ENCODE measurements at places on chromosomes 5 and 9.
A peak's percentile ranks its signal among the peaks of the same experiment; 100 is the strongest.

DNA sequence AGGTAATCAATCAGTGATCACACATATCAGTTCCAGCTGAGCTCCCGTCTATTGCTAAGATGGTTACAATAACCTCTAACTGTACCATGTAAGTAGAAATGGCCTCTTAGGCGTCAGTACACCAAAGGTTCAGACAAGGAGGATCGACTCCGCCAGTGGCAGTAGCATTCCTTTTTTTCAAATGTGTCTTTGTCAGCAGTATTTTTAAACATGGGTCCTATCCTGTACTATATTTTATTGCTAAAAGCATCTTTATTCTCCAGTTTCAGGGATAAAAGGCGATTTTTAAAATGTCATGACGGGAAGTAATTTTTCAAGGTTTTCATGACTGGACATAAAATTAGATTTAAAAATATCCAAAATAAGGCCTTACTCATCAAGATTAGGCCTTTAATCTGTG lies 64.8 kb upstream of the TBCA start:
- no peak for DNase-seq

DNA sequence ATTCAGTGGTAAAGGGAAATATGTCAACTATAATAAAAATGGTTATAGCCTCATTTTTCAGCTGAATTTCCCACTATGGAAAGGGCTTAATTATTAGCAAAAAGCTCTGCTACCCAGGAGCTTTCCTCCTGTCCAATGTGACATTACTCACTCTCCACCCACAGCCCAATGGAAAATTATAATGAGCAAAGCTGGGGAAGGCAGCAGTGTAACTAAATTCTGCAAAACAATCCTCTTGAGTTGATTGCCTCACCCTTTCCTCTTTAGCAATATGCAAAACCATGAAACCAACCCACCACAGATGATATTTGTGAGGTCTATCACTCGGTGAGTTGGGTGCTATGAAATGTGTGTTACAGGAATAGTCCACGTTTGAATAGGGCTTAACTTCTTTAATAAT lies 14.0 kb upstream of the PLPPR1 start:
- DNase-seq, result no peak

GRCh38 chr5:38607396-38607795 lies 51.0 kb upstream of the LIFR start:
- peak; percentile 41 for DNase-seq

- DNase-seq, result no peak
Observed at GRCh38 chr9:134230942-134231325, 66.6 kb upstream of the RNU6ATAC start.

DNA sequence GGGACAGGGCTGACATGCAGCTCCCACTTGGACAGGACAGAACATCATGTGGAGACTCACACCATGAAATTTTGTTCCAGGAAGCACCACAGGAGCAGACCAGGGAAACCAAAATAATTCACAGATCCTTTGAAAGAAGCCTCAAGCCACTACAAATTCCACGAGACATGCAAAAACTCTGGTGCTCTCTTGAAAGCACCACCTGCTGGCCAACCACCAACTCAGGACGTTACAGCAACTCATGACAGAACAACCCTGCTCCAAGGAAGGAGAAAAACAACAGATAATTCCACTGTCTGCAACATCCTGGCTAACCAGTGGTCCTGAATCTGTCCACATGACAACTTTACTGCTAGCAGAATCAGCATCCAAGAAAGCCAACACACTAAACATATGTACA lies 516.0 kb downstream of the SPATA31D1 start:
- peak; percentile 15 for DNase-seq

- no peak for DNase-seq
Observed at GRCh38 chr5:158832096-158832685, 267.5 kb downstream of the EBF1 start.

- peak; percentile 68 for DNase-seq
Observed at GRCh38 chr5:168076561-168076991, 214.9 kb upstream of the WWC1 start.

DNA sequence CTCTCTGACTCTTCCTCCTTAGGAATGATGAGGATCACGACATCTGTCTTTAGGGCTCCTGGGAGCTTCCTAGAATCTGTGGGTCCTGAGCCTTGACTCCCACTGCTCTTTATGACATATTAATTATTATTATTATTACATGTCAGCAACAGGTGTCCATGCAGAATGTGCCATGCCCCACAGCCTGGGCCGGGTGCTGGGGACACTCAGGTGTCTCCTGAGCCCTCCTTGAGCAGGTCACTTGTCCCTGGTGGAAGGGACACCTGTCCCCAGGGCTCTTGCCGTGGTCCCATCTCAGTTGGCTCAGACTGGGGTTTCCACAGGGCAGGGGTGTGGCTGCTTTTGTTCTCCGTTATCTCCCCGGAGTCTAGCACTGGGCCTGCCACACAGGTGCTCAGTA lies 34.2 kb downstream of the PTGES start:
- DNase-seq, result no peak

DNA sequence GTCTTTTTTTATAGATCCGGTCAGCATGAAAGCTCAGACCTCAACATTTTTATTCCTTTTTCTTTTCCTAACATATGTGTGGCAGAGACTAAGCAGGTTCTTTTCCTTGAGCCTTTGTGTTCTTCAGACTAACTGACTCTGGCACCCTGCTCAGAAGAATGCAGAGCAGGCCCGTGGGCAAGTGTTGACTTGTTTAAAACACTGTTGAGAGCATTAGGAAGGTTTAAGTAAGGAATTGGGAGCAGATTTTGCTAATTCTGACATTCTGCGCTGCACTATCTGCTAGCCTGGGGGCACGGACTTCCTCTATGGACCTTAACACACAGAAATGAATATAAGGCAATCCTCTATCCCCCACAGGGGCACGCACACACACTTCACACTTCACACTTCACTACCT lies 182.5 kb upstream of the PIK3R1 start:
- DNase-seq, result no peak

DNA sequence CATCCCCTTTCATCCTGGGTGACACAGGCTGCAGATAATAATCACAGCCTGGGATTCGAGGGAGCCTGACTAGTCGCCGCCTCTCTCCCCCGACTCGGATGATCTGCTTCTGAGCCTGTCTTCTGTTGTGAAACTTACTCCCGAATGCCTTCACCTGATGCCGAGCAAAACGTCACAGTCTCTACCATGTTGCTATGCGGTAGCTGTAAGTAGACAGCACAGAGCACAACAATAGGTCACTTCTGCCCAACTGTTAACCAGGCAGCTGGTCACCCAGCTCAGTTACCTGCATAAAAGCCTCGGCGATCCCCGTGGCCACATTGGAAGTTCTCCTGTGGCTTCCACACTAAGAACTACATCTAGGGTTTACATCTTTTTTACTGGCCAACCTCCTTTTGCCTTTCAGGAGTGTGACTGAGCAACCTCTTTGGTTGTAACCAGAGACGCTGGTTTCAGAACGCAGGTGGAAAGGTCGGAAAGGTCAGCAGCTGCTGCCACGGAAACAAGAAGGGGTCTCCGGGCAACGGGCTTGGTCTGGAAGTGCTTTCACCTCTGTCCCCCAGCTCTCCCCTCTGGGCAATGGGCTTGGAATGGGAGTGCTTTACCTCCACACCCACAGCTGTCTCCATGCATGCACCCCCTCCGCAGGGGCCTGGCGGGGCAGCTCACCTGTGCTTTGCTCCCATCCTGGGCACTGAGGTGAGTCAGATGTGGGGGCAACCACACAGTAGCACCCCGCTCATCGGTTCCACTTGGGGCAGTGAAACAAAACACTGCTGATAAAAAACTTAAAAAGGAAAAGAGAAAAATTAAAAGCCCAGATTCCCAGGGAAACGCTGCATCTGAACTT lies 7.6 kb upstream of the PPP1R26 start:
- DNase-seq, result peak; percentile 69

GRCh38 chr5:66538126-66538525 lies 58.1 kb upstream of the MAST4 start:
- no peak for DNase-seq

GRCh38 chr5:1501372-1502045 lies 22.3 kb downstream of the LPCAT1 start:
- no peak for DNase-seq

- no peak for DNase-seq
Observed at GRCh38 chr9:80755586-80755985, 933.8 kb downstream of the TLE1 start.

- DNase-seq, result no peak
Observed at GRCh38 chr5:179796877-179797608, 3.3 kb downstream of the LTC4S start.

DNA sequence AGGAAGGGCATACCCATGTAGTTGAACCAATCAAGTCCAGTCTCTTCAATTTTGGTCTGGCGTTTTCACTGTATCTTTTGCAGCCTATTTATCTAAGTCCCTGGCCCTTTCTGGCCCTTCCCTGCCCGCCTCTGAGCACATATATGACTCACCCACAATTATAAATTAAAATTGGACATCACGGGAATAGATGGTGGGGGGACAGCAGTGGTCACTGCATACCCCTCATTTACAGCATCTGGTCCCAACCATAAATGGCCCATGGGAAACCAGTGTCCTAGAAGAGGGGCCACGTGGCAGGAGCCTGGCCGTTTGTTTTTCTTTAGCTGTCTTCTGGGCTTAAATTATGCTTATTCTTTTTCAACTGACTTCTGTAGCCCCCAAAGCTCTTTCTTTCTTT lies 69.2 kb downstream of the PDZD2 start:
- no peak for DNase-seq

- no peak for DNase-seq
Observed at GRCh38 chr5:163815240-163815791, 309.9 kb downstream of the MAT2B start.

DNA sequence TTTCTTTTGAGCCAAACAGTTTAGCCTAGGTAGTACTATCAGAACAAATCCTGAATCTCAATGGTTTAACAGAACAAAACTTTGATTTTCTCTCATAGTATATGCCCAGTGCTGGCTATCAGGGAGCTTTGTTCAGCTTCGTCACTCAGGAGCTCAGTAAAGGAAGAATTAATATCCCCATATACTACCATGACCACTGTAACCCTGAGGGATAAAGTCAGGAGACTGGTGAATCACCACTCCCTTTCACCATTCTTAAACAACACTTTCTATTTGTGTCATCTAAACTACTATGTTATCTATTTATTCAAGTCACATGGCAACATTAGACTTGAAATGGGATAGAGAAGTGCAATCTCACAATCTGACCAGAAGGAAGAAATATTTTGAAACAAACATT lies 522.6 kb upstream of the COX7C start:
- DNase-seq, result no peak

GRCh38 chr5:31098811-31099210 lies 94.7 kb upstream of the CDH6 start:
- no peak for DNase-seq

DNA sequence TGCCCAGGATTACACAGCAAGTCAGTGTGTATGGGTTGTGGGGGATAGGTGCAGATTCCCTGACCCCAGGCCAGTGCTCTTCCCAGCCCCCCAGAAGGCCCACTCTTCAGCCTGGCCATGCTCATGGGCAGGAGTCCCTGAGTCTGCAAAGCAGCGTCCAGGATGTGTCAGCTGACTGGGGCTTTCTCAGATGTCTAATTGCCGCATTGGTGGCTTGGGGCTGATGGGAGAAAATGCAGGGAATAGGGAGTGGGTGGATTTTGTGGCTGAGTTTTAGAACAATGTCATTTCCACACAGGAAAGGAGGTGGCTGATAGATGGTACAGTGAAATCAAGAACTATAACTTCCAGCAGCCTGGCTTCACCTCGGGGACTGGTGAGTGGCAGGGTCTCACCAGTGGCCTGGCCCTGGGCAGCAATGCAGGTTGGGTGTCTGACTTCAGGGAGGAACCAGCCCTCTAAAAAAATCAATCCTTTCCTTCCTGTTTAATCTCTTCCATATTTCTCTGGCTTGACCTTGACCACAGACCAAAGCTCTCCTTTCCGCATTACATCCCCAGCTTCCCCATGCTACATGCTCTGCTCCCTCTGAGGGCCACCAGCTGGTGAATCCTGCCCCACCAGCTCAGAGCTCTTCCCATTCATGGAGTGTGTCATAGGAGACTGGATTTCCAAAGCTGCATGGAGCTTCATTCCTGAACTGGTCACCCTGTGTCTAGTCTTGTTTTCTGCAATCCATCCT lies 14.2 kb downstream of the GLIPR2 start:
- no peak for DNase-seq

DNA sequence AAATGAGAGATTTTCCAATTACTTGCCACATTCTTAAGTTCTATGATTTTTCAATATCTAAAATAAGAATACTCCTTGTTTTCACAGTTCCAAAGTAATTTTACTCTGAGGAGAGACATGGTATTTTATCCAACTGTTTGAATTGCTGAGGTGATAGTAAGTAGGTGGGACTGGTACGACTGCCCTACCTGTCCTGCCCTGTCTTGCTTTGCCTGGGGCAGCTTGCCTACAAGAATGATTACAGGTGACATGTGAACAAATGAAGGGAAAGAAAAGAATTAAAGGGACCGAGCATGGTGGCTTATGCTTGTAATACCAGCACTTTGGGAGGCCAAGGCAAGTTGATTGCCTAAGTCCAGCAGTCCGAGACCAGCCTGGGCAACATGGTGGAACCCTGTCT lies 41.6 kb upstream of the HMGCS1 start:
- DNase-seq, result no peak

DNA sequence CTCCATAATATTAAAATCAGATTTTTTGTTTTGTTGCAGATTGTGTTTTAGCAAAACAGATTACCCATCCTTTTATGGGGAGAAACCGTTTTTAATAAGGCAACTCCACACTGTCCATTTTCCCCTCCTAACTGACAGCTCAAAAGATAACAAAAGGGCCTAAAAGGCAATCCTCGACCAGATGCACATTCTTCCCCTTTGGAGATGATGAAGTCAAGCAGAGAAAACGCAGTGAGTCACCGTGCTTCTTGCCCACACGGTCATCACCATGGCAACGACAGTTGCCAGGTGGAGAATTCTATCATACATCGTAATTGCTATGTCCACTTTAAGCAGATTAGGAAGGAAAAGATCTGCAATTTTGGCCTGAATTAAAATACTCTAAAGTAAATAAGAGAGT lies 96.4 kb downstream of the DIRAS2 start:
- DNase-seq, result peak; percentile 79

DNA sequence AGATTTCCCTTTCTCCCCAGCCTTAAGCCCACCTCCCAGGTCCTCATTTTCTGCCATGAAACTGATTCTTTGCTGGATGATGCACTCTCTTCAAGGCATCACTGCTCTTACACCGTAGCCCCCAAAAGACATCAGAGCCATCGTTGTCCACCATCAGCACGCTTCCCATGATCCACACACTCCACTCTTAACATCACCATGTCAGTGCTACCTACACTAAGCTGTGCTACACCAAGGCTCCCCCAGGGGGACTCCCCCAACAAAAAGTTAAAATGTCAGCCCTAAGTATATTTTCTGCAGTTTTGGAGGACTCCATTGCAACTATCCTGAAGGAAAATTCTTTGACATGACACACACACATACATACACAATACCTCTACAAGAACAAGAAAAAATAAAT lies 34.1 kb upstream of the KIF2A start:
- DNase-seq, result no peak

- no peak for DNase-seq
Observed at GRCh38 chr5:69011910-69012309, 81.9 kb upstream of the SLC30A5 start.

GRCh38 chr9:14021871-14022525 lies 291.9 kb downstream of the NFIB start:
- DNase-seq, result no peak

All from ELF-1 (cell line).